NCI-H460 (cell line): ENCODE measurements at places on chromosomes 6 and 20.

- DNase-seq, result no peak
Measured at GRCh38 chr6:34460796-34461507, 4.9 kb upstream of the PACSIN1 start.

DNA sequence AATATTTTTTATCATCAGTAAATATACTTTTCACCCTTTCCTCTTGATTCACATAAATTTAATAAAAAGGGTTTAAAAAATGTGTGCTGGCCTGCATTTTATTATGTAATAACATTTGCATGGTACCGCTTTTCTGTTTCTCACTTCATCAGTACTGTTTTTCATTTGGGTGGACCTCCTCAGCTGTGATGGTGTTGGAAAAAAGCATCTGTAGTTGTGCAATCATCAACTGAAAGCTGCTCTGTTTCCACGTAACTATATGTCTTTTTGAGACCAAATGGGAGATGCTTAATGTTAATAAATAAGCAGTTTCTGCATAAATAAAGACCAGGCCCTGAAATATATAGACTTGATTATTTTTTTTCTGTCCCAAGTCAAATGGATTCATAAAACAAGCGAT lies 31.6 kb upstream of the CENPW start:
- no peak for DNase-seq

- no peak for DNase-seq
Measured at GRCh38 chr6:35400901-35401311, 51.2 kb upstream of the FANCE start.

DNA sequence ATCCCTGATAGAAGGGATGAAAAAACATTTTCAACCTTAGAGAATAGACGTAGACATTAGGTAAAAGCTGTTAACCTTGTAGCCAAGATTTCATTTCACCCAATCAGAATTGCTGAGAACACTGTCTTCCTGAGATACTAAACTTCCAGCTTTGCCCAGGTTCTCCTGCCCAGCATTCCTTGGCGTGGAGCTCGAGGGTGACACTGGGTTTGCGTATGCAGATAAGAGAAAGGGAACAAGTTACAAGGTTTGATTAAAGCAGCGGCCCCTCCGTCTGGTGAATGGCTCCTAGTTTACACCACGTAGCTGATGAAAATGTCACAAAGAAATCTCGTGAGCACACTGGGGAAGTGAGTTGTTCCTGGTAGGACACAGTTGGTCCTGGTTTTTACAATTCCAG lies 247.8 kb downstream of the FARS2 start:
- no peak for DNase-seq

DNA sequence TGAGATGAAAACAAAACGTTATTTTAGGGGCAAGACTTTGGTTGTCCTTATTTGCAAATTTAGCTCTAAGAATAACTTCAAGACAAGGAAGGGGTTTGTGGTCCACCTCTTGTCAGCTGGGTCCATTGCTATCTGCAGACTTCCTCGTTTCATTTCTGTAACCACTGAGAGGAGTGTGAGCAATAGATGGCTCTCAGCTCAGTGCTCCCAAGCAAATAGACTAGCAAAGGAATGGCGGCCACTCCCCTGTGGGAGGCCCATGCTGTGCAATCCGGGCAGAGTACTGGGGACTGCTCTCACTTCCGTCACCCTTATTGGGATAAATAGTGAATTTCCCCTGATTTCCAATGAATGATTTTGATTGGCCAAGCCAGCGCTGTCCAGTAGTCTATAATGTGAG lies 176.6 kb downstream of the ZDHHC14 start:
- DNase-seq, result no peak

- DNase-seq, result no peak
Measured at GRCh38 chr6:90413867-90414266, 117.2 kb upstream of the BACH2 start.

DNA sequence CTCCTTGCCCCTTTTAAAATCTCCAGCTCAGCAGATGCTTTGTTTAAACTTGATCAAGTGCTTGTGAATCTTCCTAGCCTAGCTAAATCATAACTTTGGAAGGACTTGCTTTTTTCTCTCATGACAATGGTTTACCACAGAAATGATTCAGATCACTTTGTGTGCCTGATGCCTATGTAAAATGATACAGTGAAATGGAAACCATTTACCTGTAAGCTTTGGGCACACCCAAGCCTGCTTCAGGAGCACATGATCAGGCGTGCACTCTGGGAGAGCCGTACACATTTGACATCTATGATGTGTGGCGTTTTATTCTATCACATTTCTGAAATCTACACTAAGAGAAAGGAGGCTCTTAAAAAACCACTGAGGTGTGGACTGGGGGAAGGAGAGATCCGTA lies 41.1 kb downstream of the PTPN1 start:
- DNase-seq, result no peak

GRCh38 chr6:143575440-143575839 lies 63.9 kb upstream of the FUCA2 start:
- peak; percentile 54 for DNase-seq

DNA sequence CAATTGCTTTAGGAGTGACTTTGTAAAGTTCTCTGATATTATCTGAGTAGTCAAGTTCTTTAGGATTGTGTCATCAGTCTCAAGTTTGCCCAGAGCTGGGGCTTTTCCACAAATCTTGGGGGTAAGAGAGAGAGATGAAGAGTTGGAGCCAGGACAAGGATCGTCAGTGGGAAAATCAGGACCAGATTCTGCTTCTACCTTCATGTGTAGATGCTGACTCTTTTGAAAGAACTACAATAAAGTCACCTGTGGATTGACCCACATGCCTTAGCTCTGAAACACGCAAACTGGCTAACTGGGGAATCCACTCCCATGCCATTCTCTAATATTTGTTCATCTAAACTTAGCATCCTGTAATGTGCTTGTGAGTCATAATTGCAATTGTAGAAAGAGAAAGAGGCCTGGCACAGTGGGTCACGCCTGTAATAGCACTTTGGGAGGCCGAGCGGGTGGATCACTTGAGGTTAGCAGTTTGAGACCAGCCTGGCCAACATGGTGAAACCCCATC lies 15.6 kb upstream of the BICRAL start:
- DNase-seq, result no peak

DNA sequence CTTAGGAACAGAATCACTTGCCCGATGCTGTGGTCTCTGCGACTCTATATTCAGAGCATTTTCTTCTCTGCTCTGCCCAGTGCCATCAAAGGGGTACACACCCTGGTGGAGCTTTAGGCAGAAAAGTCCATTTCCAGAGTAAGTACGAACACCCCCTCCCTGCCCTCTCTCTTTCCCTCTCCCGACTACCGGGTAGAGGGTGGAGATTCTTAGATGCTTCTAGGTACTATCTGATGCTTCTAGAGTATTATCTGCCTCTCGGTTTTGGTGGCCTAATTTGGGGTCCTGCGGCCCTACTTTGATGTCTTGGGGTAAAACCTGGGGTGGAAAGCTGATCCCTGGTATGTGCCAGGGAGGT lies 245.4 kb upstream of the SOX4 start:
- DNase-seq, result no peak

- no peak for DNase-seq
Measured at GRCh38 chr20:57930351-57930750, 220.5 kb upstream of the PMEPA1 start.

DNA sequence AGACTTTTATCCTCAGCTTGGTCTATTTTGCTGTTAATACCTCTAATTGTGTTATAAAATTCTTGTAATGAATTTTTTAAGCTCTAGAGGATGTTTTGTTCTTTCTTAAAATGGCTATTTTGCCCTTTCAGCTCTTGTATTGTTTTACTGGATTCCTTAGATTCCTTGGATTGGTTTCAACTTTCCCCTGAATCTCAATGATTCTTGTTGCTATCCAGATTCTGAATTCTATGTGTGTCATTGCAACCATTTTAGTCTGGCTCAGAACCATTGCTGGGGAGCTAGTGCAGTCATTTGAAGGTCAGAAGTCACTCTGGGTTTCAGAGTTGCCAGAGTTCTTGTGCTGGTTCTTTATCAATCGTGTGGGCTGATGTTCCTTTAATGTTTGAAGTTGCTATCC lies 37.1 kb downstream of the OTOR start:
- DNase-seq, result no peak

DNA sequence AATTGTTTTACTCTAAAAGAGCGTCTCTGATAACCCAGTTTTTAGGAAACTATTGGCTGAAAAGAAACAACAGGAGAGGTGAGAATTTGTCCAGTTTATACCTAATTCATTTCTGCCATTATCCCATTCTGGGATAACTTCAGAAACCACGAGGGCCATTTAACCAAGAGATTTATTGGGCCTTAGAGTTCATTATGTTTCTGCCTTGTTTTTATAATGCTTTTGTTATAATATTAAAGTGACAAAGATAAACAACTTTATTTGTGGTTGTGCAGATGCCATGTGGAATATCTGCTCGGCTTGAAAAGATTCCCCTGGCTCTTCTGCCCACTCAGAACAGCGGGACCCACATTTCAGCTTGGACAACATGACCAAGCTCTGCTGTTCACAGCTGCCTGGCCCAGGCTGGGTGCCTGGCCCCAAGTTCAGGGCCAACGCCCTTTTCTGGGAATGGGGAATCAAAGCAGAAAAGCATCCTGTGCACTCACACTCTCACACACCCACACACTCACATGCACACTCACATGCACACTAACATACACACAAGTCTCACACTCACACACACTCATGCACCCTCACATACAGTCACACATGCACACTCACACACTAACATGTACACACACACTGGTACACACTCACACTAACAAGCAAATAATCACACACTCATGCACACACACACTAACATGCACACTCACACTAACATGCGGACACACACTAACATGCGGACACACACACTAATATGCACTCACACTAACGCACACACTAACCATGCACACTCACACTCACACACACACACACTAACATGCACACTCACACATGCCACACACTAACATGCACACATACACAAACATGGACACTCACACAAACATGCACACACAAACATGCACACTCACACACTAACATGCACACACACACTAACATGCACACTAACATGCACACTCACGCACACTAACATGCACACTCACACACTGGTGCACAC lies 86.7 kb upstream of the NEDD9 start:
- no peak for DNase-seq

- DNase-seq, result no peak
Measured at GRCh38 chr6:130794010-130794697, 33.1 kb upstream of the SMLR1 start.

GRCh38 chr6:15276036-15276985 lies 30.4 kb downstream of the JARID2 start:
- DNase-seq, result no peak

DNA sequence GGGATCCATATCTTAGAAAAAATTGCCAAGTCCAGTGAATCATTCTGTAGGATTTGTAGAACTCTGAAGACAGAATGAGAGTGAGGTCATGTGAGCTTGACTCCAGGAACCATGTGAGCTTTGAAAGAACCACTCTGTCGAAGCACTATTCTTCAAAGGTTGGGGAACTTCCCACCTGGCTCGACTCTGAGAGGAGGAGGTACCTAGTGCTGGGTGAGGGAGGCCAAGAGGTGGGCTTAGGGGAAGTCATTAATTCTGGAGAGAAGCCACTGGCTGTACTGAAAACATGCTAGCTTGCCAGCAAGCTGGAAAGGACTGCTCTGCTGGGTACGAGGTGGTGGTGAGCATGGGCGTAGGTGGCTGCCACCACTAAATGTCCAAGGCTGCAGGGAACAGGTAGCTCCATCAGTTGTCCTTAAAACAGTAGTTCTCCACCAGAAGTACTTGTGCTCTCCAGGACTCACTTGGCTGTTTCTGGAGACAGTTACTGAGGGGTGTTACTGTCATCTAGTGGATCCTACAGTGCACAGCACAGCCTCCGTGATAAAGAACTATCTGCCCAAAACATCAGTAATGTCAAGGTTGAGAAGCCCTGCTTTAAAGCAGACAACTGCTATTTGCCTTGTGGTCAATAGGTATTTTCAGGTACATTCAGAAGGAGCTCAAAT lies 34.7 kb upstream of the SYNJ2 start:
- peak; percentile 3 for DNase-seq

- DNase-seq, result no peak
Measured at GRCh38 chr6:53924277-53924676, 129.5 kb downstream of the LRRC1 start.

- no peak for DNase-seq
Measured at GRCh38 chr6:5905431-5906339, 101.0 kb downstream of the NRN1 start.

GRCh38 chr6:149364557-149364956 lies 35.5 kb upstream of the SUMO4 start:
- no peak for DNase-seq

DNA sequence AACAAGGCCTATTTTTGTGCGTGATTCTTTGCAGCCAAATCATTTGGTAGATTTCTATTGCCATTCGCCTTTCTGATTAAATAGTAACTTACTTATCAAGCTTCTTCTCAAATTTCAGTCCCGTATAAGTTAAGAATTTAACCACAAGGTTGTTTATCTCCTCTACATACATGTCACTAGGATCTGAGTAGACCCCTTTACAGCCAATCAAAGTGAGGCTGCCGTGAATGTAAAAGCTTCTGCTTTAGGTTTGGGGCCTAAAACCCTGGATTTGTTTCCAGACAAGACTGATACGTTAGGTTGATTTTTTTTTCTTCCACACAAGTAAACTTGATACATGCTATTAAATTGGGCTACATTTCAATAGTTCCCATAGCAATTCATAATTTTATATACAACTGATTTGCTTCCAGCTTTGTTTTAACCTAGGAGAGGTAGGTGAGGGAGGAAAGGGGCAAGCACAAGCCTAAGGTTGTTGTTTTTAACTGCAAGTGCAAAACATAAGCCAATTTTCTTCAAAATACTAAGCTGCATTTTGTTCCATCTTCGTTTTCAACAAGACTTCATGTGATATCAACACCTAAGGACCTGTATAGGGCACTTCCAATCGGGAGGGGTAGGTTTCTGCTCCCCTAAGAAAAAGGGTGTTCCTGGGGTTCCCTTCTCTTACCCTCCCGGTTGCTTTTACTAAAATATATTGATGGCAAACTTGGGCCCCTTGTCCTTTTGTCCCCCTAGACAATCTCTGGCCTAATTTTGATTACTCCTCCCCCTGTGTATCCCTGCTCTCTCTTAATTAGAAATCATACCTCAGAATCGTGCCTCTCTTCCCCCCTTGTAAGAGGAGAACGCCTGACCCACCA lies 1.7 kb downstream of the RANBP9 start:
- no peak for DNase-seq

GRCh38 chr6:7171119-7171518 lies 63.4 kb downstream of the RREB1 start:
- DNase-seq, result no peak

GRCh38 chr20:57428324-57429158 lies 37.3 kb downstream of the RBM38 start:
- no peak for DNase-seq

GRCh38 chr20:4546342-4546741 lies 175.4 kb upstream of the PRND start:
- no peak for DNase-seq

GRCh38 chr6:2729921-2730320 lies 20.8 kb downstream of the MYLK4 start:
- DNase-seq, result no peak

GRCh38 chr20:5550733-5551529 lies 199.3 kb upstream of the SHLD1 start:
- DNase-seq, result no peak

- no peak for DNase-seq
Measured at GRCh38 chr6:34070315-34071135, 75.4 kb downstream of the GRM4 start.

- peak; percentile 20 for DNase-seq
Measured at GRCh38 chr6:17703256-17703694, 3.5 kb downstream of the NUP153 start.

GRCh38 chr6:65191471-65191870 lies 515.6 kb downstream of the EYS start:
- no peak for DNase-seq
